ENCODE measurements at places on chromosomes 4 and X.

DNA sequence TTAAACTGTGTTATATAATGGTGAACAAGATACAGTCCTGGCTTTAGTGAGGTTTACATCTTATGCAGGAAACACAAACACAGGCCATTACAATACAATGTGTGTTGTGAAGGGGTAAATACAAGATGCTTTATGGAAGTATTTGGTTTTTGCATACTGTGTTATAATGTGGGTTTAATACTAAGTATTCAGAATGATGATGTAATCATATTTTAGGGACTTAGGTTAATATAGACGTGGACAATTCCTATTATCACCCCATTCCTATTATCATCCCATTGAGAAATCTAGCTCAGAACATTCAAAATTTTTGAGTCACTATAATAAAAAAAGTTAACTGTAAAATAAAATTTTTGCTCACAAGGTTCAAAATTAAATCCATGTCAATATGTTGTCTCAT, 24.1 kb downstream of the MMAA start:
- DNase-seq = no peak

GRCh38 chr4:107210450-107211239, 174.5 kb upstream of the DKK2 start:
- DNase-seq = peak; percentile 30

GRCh38 chr4:47313384-47313783, 150.1 kb downstream of the COMMD8 start:
- DNase-seq = no peak

DNA sequence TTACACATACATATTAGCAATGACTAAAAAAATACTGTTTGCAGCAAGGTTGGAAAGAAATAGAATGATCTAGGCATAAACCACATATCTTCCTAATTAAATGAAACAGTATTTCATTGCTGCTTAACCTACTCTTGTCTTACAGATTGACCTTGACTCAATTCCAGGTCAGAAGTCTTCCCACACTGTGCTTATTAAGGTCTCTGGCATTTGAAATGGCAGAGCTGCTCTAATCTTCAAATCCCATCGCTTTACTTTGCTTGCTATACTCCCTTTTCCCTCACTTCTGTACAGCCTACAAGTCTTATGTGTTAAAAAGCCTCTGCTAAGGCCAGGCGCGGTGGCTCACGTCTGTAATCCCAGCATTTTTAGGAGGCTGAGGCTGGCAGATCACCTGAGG, 424.5 kb downstream of the RPA4 start:
- DNase-seq = no peak

GRCh38 chrX:132900633-132901293, 57.7 kb downstream of the HS6ST2 start:
- no peak for DNase-seq

- DNase-seq = no peak
Measured at GRCh38 chr4:168712316-168712890, 215.6 kb downstream of the PALLD start.

DNA sequence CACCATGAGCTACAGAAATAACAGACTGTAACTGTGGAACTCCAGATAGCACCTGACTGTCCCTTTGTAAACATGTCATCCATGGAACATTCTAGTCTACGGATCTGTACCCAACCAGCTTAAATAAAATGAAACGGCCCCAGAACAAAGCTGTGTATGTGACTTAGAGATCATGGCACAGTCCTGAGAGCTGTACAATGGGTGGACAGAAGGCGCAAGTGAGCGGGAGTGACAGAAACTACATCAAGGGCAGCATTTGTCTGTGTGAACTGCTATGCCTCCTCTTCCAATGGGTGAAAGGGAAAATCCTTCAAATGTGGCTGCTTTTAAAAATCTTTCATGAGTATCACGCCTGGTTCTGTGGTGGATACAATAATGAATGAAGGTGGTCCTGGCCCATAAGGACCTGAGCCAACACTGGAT, 72.5 kb downstream of the FAT1 start:
- DNase-seq = peak; percentile 10

DNA sequence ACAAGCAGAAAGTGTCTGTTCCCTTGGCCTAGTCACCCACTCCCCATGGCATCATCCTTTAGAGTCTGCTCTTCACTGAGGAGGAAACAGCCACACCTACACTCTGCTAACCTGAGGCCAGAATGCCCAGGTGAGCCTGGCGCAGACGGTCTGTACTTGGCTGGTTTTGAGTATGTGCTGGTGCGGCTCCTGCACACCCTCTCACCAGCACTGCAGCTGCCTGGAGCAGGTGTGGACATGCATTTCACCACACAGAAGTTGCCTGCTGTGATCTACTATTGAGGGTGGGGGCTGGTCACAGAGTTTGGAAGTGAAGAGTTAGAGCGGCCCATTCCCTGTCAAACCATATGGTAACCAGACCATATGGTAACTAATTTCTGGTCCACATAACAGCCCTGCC, 39.5 kb downstream of the KANTR start:
- DNase-seq = no peak

GRCh38 chr4:99885687-99886086, 8.5 kb downstream of the LAMTOR3 start:
- no peak for DNase-seq

GRCh38 chrX:57596109-57596508, 4.3 kb downstream of the ZXDB start:
- no peak for DNase-seq

DNA sequence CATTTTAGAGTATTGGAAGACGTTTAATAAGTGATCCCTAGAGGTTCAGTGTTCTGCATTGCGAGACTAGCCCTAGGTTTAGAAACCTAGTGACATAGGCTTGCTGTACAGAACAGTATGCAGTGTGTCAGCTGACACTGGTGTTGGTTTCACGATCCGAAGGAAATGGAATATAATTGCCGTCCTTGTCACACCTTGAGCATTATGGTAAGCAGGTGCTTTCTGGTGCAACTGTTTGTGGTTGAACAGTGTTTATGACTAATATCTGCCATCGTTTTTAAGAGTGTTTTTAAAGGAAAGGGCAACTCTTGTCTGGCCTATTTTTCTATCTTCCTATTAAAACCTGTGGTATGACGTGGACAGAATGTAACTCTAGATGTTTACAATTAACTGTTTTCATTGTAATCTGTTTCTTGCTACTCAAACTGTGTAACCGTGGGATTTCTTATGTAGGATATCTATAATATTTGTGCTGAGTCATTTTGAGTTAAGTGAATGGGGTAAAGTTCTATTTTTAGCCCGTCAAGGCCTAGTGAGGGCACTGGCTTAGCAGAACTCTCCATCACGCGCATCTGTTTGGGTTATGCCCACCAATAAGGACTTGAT, 53.8 kb upstream of the TBC1D14 start:
- DNase-seq = no peak
